Fibroblast of upper back skin (primary cell): ENCODE measurements at places on chromosomes 3 and 15.

GRCh38 chr3:64856977-64857516 lies 169.2 kb upstream of the ADAMTS9 start:
- DNase-seq = peak; percentile 6

- no peak for DNase-seq
Observed at GRCh38 chr3:140086642-140087041, 151.7 kb downstream of the CLSTN2 start.

DNA sequence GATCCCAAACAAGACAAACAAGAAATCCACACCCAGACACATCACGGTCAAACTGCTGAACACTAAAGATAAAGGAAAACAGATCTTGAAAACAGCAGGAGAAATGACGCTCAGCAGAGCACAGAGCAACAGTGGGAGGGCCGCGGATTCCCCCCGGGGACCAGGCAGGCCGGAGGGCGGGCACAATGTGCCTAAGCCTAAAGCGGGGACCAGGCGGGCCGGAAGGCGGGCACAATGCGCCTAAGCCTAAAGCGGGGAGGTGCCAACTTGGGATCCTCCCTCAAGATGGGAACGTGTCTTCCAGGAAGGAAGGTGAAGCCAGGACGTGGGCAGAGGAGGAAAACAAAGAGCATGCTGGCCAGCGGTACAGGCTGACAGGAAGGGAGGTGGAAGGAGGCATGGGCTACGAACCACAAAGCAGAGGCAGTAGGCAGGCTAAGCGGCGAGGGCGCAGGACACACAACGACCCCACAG lies 31.1 kb downstream of the CYFIP1 start:
- DNase-seq = peak; percentile 56

GRCh38 chr15:42490291-42490670 lies 660 bp downstream of the ZNF106 start:
- no peak for DNase-seq

DNA sequence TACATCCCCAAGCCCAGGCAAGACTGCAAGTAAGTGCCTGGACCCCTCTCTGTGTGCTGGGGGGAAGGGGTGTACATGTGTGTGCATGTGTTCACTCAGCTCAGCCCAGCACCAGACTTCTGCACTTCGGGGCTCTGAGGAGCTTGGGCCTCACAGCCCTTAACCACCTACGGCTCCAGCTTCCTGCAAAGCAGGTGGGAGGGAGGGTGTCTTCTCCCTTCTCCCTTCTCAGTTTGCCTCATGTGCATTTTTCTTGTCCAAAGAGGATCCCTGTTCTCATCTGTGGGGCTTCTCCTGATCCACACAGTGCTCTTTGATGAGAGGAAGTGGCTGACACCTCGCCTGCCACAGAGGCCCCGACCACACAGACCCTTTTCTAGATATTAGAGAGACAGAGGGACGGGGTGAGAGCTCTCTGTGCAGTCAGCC lies 69.3 kb downstream of the MESD start:
- DNase-seq = no peak

DNA sequence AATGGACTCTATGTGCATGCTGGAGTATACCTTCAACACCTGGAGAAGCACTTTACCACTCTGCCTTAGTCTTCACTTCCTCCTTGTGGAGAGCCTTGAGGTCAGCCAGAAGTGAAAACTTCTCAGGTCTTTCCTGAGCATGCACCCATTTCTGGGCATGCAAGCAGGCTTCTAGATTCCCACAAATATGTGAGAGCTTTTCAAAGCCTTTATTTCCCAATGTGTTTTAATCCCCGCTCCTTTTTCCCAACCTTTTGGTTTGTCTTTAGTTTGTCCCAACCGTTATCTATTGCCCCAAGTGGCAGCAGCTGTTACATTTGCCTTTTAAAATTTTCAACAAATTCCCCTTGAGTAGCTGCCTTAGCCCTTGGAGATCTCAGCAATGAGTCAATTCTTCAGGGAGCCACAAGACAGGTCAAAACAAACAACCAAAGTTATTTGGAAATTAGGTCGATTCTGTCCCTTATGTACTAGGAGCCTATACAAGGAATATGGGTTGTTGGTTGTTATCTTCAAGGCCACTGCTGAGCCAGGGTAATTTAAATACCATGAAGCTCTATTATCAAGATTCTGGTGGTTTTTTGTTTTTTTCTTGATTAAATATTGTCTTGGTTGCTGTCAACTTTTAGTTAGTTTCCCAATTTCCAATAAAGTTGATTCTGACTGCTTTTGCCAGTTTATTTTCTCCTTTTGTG lies 44.4 kb downstream of the LSM3 start:
- DNase-seq = no peak

DNA sequence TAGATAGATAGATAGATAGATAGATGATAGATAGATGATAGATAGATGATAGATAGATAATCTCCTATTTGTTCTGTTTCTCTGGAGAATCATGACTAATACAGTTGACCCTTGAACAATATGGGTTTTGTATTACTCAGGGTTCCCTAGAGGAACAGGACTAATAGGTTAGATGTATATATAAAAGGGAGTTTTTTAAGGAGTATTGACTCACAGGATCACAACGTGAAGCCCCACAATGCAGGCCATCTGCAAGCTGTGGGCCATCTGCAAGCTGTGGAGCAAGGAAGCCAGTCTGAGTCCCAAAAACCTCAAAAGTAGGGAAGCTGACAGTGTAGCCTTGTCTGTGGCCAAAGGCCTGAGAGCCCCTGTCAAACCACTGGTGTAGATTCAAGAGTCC lies 67.6 kb downstream of the PYDC2 start:
- DNase-seq = peak; percentile 69

DNA sequence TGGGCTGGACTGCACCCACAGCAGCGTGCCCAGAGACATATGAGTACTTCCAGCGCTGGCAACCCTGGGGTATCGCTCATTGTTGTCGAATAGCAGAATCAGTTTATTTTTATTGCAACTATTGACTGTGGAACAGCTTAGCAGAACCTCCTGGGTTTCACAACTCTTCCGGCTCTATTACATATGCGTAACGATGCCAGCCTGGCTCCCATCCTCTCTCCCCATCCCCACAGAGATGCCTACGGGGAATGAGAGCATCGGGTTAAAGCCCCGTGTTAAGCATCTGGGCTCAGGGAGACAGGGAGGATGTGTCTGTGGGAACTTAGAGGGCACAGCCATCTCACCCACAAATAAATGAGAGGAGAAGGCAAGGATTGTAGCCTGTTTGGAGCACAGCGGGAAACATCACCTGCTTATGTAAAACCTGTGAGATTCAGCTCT lies 76.6 kb upstream of the DLG1 start:
- no peak for DNase-seq

GRCh38 chr15:94370936-94371285 lies 139.6 kb downstream of the MCTP2 start:
- DNase-seq = no peak

- no peak for DNase-seq
Observed at GRCh38 chr15:97652700-97653167, 307.8 kb upstream of the ARRDC4 start.

GRCh38 chr3:10025205-10026083 lies 793 bp upstream of the FANCD2 start:
- no peak for DNase-seq

GRCh38 chr15:85751291-85752123 lies 43.2 kb downstream of the KLHL25 start:
- no peak for DNase-seq

DNA sequence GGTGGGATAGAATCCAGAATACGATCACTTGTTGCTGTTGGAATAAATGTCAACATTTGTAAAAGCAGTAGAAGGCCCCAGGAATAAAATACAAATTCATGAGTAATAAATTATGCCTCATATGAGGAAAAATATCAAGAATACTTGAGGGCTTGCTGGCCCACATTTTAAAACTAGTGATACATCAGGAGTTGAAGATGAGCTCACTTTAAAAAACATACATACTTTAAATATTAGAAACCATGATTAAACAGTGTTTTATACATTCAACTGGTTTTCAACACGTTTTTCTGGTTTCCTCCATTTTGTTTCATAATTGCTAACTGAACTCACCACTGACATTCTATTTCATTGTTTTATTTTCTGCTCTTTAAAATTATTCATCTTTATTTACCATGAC lies 141.4 kb downstream of the TFG start:
- DNase-seq = peak; percentile 39

GRCh38 chr15:77312523-77312922 lies 107.4 kb downstream of the PEAK1 start:
- DNase-seq = peak; percentile 80

GRCh38 chr3:188950832-188951489 lies 220.8 kb upstream of the TPRG1 start:
- DNase-seq = peak; percentile 92

- DNase-seq = no peak
Observed at GRCh38 chr3:169907944-169908343, 3.4 kb upstream of the SAMD7 start.

- DNase-seq = no peak
Observed at GRCh38 chr15:84681831-84682230, 23.8 kb upstream of the NMB start.

DNA sequence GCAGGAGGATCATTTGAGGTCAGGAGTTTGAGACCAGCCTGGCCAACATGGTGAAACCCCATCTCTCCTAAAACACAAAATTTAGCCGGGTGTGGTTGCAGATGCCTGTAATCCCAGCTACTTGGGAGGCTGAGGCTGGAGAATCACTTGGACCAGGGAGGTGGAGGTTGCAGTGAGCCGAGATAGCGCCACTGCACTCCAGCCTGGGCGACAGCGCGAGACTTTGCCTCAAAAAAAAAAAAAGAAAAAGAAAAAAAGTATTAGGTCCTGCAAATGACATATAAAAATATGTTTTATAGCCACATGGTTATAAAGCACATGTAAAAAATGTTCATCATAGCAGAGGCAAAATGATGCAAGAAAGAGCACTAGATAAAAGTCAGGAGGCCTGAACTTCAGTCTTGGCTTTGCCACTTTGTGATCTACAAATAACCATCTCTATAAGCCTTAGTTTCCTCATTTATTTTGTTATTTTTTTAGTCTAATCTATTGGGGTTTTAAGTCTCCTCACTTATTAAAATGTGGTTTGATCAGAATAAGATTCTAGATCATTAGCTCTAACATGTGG lies 4.9 kb downstream of the SLC12A6 start:
- no peak for DNase-seq

DNA sequence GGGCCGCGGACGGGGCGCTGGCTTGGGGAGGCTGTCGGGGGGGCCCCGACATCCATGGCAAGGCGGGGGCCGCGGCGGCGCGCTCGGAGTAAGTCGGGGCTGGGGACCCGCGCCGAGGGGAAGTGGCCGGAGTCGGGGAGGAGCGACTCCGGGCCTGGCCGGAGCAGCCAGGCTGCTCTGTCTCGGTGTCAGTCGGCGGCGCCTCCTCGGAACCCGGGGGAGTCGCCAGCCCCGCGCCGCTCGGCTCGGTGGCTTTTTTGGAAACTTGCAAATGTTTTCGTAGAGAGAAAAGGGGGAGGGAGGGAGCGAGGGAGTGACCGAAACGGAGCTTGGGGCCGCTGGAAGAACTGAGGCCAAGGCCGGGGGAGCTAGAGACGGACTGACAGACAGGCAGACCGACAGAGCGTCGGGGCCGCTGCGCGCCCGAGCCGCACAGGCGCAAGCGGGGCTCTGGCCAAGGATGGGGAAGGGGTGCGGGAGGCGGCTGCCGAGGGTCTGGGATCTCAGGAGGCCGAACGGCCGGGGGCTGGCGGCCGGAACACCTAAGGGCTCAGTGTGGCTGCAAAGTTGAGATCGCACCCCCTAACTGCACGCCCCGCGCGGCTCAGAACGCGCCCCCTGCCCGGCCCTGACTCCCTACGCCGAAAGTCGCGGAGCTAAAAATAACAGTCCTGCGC lies 5.0 kb downstream of the PTH1R start:
- no peak for DNase-seq

- peak; percentile 49 for DNase-seq
Observed at GRCh38 chr3:76107935-76108570, 322.7 kb upstream of the ZNF717 start.

DNA sequence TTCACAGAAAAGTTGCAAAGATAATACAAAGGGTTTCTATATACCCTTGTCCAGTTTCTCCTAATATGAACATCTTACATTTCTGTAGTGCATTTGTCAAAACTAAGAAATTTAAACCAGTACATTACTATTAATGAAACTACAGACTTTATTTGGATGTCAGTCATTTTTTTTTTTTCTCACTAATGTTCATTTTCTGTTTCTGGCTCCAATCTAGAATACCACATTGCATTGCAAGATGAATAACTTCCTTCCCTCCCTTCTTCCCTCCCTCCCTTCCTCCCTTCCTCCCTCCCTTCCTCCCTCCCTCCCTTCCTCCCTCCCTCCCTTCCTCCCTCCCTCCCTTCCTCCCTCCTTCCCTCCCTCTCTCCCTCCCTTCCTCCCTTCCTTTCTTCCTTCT lies 509.2 kb upstream of the MCTP2 start:
- no peak for DNase-seq

- DNase-seq = no peak
Observed at GRCh38 chr3:115632026-115632425, 8.7 kb downstream of the GAP43 start.

- DNase-seq = no peak
Observed at GRCh38 chr3:166877971-166878370, 502.1 kb downstream of the ZBBX start.

GRCh38 chr15:86213420-86213819 lies 133.7 kb downstream of the AGBL1 start:
- DNase-seq = no peak

DNA sequence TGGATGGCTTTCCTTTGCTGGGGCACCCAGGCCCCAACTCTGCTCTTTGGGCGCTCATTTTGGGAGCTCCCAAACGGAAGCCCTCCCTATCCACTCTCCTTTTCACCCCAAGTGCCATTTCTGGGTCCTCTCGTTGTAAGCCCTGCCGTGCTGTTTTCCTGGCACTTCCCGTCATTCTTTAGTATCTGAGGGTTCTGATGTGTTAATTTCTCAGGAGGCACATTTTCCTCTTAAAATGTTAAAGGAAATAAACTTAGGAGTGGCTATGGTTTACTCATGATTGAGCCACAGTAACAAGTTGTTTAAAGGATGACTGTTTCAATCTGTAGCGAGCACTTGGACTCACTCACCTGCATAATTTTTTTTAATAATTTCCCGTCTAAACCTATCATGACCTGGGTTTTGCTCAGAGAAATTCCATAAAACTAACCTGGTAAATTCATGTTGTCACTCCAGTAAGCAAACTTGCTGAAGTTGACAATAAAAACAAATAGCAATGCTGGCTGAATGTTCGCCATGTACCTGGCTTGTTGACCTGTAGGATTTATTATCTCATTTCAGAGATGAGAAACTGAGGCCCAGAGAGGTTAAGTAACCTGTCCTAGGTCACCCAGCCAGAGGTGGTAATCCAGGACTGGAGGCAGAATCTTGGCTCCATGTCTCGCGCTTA lies 10.6 kb downstream of the ALDH1A3 start:
- DNase-seq = no peak

GRCh38 chr15:41606997-41607396 lies 48.0 kb downstream of the TYRO3 start:
- DNase-seq = peak; percentile 93

DNA sequence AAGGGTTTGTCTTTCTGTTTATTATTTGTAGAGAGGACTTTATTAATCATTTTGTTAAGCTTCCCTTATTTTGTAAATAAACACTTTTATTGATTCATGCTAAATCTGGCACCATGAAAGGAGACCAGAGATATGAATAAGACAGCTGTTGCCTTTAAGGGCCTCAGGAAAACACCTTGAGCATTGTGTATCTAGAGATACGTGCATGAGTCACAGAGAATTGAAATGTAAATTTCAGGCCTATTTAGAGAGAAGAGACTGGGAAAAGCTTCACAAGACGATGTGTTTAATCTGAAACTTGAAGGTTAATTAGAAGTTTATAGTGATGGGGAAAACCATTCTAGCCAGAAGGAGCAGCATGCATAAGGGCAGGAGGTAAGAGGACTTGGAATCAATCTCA lies 28.6 kb upstream of the UTS2B start:
- DNase-seq = no peak

GRCh38 chr3:93991631-93992030 lies 11.7 kb downstream of the ARL13B start:
- no peak for DNase-seq

GRCh38 chr3:177946936-177947335 lies 589.3 kb upstream of the KCNMB2 start:
- DNase-seq = no peak
